Mesendoderm (in vitro differentiated cells): ENCODE measurements at places on chromosomes 13 and 19.

DNA sequence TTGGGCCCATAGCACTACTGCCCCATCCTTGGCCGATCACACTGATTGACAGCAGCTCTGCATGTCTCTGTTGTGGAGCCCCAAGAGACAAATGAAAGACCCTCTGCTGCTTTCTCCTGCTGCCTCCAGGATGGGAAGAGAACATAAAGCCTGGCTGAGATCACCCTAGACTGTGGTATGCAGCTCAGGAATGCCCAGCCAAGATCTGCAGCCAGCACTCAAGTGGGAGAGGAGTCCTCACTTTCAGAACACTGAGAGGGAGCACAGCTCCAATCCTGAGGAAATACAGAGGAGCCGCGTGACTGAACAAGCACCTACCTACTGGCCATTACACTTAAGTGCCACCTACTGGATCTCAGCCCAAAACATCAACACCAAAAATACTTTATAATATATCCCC lies 203.0 kb downstream of the POSTN start:
- DNase-seq = peak; percentile 80

DNA sequence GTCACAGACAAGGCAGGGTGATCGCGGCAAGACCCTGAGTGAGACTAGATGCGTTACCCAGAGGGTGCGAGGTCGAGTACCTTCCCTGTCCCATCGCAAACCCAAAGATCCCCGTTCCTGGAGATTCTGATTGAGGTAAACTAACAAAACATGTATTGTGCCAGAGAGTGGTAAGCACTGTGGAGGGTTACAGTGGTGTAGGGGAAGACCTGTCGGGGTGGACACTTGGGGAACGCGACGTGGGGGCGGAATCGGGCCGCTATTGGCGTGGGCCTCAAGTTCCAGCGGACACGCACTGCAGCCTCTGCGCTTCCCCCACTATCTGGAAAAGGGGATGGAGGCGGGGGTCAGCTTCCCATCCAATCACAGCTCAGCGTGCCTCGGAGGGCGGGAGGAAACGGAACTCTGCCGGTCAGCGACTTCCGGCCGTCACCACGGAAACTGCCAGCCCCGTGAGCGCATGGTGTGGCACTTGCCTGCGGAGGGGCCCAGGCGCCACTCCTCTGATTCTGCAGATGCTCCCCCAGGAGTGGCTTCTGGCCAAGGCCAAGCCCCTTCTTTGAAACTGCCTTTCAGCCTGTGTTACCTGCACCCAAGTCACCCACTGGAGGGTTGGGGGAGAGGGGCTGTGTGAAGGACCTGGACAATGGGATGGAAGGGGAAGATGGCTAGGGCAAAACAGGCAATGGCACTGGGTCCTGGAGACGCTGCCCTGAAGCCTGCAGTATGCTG lies 1.0 kb upstream of the UBE2M start:
- peak; percentile 96 for DNase-seq

DNA sequence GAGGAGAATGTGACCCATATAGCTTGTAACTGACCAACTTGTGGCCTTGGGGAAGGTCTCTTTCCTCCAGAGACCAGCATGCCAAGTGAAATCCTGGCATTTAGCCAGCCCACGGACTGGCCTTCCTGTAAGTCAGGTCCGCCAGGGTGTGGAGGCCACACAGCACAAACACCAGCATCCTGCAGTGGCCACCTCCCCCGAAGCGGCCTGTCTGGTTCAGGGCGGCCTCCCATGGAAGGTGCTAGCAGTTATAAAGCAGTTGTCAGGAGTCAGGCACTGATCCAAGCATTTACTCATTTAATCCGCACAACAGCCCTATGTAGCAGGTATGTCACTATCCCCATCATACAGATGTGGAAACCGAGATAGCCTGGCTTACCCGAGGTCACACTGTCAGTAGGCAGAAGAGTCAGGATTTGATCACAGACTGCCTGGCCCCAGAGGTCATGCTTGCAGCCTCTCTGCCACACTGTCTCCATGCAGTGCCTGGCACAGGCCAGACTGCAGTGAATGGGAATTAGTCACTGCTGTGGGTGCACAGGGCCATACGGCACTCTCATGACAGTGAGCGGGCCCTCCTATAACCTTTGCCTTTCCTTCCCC lies 36.7 kb downstream of the CAPN12 start:
- DNase-seq = no peak

DNA sequence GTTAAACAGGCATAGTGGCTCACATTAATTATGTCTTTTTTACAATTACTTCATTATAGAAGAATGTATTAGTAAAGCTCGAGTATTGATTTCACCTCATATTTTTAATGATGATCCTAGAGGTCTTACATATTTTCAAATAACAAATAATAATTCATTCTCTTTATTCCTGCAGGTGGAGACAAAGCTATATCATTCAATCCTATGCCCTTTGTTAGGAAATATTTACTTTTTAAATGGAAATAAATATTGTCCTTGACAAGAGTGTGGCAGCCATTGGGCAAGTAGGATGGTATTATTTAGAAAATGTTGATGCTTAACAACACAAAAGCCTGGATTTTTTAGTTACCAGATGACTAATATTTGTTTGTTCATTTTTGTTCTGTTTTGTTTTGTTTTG lies 127.6 kb downstream of the COG6 start:
- no peak for DNase-seq

DNA sequence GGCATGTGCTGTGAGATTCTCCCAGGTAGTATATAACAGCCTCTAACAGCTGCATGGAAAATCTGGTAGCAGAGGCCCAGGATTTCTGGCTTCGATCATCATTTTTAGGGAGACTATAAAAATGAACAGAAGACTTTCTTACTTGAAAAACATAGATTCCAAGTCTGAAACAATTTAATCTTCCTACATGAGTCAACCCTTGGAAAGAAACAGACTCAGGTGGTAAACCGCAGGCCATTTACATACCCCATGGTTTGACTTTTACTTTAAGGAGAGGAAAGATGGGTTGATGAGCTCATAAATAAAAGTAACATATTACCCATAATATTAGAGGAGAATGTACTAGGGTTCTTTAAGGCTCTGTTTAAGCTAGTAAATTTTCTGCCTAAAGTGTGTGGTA lies 121.6 kb downstream of the CYSLTR2 start:
- no peak for DNase-seq

DNA sequence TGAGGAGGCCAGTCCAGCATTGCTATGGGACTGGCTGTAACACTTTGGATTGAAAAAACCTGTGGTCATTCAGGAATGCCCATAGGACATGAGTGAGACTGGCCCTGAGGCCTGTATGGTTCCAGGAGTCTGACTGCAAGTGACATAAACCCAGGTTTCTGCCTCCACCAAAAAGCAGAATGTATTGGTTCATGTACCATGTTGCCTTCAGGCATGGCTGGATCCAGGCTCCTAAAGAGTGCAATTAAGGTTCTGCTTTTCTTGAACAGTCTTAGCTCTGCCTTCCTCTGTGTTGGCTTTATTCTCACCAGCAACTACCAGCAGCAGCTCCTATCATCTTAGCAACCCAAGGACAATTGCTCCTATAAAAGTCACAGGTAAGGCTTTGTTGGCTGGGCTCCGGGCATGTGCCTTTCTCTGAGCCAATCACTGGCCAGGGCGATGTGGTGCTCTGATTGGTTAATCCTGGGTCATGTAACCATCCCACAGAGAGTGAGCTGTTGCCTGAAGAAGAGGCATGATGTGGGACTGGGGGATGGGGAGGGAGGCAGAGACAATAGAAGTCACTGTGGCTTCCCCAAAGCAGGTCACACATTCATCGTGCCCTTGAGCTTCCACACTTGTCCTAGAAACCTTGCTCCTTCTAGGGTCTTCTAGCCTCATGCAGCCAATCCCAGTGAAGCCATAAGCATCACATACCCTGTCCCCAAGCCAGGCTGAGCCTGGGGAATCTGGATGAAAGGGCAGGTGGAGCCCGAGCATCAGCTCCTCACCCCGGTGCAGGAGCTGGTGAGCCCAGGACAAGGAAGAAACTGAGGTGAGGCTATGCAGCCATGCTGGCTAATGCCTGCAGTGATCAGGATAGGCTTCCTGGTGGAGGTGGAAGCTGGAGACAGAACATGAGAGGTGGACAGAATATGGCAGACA lies 123.9 kb downstream of the URI1 start:
- DNase-seq = peak; percentile 11

GRCh38 chr19:51691584-51692428 lies 1.3 kb upstream of the SPACA6 start:
- no peak for DNase-seq

DNA sequence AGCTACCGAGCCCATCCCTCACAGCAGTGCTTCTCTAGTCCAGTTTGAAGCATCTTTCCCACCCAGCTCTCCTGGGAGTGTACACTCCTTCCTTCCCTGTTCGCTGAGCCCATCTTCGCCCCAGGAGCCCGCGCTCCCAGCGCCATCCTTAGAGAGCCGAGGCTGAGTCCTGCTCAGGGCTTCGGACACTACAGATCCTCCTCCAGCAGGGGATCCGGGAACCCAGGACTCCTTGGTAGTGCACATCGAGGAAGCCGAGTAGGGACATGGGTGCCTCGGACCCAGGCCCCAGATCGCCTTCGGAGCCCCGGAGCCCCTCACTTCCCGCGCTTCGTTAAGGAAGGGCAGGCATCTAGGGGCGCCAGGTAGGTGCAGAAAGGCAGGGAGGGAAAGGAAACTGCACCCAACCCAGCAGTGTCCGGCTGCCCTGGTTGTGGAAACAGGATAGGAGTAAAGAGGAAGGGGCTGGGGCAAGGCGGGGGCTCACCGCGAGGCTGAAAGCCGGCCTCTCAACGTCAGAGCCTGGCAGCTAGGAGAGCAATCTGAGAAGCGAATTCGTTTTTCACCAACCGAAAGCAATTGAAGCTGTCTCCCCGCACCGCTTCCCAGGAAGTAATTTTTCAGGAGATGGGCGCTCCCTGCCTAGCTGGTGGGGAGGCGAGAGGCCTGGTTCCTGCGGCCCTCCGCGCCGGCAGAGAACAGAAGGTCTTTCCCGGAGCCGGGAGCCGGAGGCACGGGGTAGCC lies 1.0 kb downstream of the PDX1 start:
- DNase-seq = peak; percentile 53

- DNase-seq = no peak
Measured at GRCh38 chr13:33145667-33146066, 129.4 kb downstream of the KL start.

- DNase-seq = no peak
Measured at GRCh38 chr13:99062593-99062992, 84.7 kb upstream of the DOCK9 start.

GRCh38 chr19:55559684-55560083 lies 14.3 kb upstream of the SBK3 start:
- DNase-seq = no peak

DNA sequence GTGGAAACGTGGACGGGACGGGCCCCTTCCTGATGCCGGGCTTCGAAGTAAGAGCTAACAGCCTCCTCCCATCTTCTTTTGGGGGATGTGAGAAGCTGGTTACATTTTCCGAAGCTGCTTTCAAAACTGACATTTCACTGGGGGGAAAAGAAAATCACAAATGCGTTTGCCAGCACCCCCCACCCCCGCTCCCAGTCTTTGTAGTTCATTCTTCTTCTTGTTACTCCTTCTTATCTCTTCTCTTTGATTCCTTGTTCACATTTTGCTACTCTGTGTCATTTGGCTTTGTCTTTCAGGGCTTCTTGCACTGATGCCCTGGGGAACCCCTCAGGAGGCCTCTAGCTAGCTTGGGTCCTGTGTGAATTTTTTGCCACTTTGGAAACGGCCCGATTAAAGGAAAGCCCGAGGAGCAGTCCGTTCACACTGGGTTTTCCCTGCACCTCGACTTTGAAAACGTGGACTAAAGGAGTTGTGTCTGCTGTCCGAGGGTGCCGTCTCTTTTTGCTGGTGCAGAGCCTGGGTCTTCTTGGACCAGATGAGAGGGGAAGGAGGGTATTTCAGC lies 1.3 kb downstream of the CARM1 start:
- no peak for DNase-seq

DNA sequence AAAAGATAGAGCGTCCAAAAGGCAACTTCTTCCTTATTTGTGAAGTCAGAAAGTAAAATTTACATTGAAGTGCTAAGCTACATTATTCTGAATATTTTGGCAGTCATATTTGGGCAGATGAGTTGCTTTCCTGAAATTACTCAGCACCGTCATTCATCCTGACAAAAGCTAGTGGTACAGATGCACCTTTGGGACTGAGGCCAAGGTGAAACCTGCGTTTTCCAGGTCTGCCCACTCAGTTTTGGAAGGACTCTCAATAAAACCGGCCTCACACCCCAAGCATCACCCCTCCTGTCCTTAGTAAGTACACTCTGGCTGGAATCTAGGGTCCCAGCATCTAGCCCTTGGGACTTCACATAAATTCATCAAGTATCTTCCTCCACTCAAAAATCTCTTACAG lies 187.5 kb downstream of the TM9SF2 start:
- DNase-seq = peak; percentile 26

- no peak for DNase-seq
Measured at GRCh38 chr19:29309637-29310036, 96.7 kb upstream of the UQCRFS1 start.

GRCh38 chr19:36986601-36987000 lies 70.5 kb downstream of the ZNF568 start:
- DNase-seq = no peak

DNA sequence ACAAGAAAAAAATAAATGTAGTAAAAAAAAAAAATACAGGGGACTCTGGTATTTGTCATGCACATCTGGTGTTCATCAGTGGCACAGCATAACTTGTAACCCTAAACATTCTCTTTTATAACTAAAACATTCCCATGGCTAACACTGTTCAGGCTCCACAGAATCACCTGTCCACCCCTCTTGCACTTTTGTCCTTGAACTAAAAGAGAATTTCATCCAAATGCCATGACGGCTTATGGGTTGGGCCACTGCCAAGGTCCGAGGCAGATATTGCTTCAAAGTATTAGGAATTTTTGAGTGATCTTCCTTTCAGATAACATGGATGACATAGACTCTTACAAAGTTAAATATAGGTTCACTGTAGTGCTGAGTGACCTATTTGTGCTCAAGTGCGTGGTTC lies 25.7 kb upstream of the SERP2 start:
- no peak for DNase-seq

GRCh38 chr13:26604784-26605545 lies 47.5 kb downstream of the WASF3 start:
- DNase-seq = no peak

- DNase-seq = no peak
Measured at GRCh38 chr13:24263632-24264031, 45.7 kb upstream of the C1QTNF9 start.

- DNase-seq = no peak
Measured at GRCh38 chr19:47111682-47112165, 1.9 kb downstream of the ZC3H4 start.

DNA sequence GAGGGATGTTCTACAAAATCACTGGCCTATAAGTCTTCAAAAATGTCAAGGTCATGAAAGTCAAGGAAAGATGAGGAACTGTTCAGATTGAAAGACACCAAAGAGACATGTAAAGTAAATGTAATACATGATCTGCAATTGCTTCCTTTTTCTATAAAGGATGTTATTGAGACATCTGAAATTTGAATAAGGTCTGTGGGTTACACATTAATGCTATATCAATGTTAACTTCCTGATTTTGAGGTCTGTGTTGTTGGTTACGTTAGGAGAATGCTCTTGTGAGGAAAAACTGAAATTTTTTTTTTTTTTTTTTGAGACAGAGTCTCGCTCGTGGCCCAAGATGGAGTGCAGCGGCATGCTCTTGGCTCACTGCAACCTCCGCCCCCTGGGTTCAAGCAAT lies 197.4 kb downstream of the RGCC start:
- no peak for DNase-seq
